ENCODE measurements at places on chromosomes 3 and 15. TPM values are rescaled to one million over a fixed set of nuclear protein-coding genes. Genes with fewer than 3 reads are reported as not detected.

GRM7 gene
- polyA plus RNA-seq: 0.08 TPM

PROS1 gene
- 30.8 TPM for polyA plus RNA-seq

DNA sequence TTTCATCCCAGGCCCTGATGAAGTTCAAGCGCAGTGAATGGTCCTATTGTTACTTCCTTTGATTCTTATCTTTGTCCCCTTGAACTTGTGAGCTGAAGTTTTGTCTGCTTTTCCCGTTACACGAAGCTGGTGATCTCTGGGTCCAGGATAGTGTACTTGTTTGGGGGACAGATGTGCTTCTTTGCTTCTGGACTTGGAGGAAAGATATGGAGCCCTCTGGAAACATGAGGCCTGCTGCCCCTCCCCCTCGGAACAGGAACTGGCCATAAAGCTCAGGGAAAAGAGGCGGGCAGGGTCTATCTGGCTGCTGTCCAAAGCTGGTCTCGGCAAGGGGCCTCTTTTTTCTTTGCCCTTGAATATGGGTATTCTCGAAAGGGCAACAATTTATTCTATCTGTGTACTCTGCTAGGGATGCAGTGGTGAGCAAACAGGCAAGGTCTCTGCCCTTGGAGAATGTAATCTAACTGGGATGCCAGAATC lies 47.6 kb downstream of the IDH2 start:
- no peak for DNase-seq

- DNase-seq: no peak
These were observed 19.3 kb upstream of the NOX5 start for GRCh38 chr15:68994981-68995761.

DNA sequence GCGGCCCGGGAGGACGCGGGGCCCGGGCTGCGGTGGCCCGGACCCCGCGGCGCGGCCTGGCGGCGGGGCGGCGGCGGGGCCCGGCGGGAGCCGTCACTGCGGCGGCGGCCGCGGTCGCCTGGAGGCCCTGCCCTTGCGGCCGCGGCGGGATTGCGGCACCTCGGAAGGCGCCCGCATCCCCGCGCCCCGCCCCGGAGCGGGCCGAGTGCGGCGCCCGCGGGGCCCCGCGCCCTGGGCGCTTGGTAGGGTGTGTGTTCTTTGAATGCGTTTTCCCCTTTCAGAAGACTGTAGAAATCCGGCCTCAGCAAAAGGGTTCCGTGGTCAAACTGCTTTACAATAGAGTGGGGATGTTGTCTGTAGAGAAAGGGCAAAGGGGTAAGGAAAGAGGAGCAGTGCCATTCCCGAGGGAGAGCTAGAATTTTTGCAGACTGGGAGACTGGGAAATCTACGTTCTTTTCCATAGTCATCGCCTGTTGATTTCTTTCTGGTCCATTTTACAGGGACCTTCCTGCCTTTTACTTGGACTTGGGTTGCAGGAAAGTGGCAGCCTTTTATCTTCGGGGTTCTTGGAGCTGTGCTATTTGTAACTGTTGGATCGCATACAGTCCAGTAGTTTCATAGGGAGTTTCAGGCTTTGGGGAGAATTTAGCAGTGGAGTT lies 630 bp downstream of the SNRK start:
- no peak for DNase-seq

DNA sequence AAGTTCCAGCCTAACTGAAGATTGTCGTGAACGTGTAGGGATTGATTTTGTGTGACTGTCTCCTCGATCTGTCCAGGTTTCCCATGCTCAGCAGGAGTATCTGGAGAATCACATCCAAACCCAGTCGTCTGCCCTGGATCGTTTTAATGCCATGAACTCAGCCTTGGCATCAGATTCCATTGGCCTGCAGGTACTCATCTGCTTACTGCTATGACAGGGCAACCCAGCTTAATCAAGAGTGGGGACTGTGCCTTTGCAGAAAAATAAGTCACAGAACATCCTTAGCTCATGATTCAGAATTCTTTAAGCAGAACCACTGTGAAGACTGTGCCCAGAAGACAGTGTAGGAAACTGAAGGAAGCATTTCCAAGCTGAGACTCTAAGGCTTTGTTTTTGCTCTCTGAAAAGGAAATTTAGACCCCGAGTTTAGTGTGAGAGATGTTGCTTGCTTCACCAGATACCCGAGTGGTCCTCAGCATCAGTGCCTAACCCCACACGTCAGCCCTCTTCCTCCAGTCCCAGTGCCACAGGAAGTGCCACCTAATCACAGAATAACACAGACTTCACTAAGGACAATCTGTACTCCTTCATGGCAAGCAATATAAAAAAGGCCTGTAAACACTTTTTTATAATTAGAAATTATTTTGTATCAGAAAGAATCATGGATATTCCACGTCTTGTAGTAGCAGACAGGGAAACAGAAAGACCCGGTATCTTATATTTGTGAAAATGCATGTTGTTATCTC lies 34.2 kb downstream of the MYZAP start:
- no peak for DNase-seq
